Upper lobe of left lung (tissue), 6 donors: ENCODE measurements at places on chromosomes 6 and 20. TPM values are rescaled to one million over a fixed set of nuclear protein-coding genes. Genes with fewer than 3 reads are reported as not detected.

DNA sequence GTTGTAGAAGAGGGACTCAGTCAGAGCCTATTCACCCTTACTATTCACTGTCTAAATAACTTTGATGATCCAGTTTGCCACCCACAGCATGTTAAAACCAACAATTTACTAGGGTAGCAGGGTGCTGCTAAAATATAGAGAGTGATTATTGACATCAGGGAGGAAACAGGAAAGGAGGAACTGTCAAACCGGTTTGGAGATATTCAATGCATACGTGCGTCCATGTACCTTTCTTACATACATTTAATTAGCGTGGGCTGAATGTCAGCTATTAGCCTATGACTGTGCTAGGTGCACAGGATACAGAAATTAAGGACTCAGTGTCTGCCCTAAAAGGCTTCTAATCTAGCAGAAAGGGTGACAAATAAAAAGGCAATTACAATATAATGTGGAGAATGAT is 57.2 kb downstream of the IL20RA start:
- no peak for DNase-seq

DNA sequence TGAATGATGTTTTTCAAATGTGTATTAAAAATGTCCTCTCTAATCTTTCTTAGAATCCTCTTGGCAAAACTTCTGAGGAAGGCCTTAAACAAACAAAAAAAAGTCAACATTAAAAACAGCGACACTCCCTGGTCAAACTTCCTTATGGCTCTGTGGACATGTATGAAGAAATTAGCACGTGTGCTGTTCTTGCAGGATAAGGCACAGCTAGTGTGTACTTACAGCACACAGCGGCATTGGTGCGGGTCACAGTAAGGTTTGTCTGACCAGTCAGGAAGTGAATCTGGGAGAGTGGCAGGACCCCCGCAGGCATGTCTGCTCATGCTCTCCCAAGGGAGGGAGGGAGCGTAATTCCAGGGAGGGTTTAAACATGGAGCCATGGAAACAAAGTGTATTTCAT is 38.8 kb downstream of the SLC22A1 start:
- DNase-seq: peak; percentile 37

The SRXN1 gene
- total RNA-seq: 58.2 TPM

GRCh38 chr6:81763968-81764367 is 11.5 kb upstream of the TENT5A start:
- no peak for DNase-seq

GRCh38 chr20:6993511-6993910 is 226.0 kb downstream of the BMP2 start:
- no peak for DNase-seq

- DNase-seq: no peak
Observed at GRCh38 chr6:69729870-69730449, 66.8 kb downstream of the LMBRD1 start.

The MYT1 gene
- not detected for total RNA-seq

DNA sequence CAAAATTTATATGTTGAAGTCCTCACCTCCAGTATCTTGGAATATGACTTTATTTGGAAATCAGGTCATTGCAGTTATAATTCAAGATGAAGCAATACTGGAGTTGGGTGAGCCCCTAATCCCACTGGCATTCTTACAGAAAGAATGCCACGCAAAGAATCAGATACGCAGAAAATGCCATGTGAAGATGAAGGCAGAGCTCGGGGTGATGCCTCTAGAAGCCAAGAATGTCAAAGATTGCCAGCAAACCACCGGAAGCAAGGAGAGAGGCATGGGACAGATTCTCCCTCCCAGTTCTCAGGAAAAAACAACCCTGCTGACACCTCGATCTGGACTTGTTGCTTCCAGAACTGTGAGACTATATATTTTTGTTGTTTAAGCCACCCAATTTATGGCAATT is 273.4 kb upstream of the CITED2 start:
- no peak for DNase-seq
